ENCODE measurements at places on chromosomes 4 and X. TPM values are rescaled to one million over a fixed set of nuclear protein-coding genes. Genes with fewer than 3 reads are reported as not detected.

CYLC1 gene
- total RNA-seq: not detected

DNA sequence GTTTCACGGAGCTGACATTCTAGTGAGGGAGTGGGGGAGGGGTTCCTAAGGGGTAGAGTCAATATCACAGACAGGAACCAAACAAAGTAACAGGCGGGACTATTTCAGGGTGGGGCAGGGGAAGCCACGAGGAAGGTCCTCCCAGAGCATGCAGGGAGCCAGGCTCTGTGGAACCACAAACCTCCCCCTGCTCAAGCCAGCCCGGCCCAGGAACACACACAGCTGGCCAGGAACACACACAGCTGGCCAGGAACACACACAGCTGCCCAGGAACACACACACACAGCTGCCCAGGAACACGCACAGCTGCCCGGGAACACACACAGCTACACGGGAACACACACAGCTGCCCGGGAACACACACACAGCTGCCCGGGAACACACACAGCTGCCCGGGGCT, 24.8 kb downstream of the EVC2 start:
- DNase-seq: no peak
- no peak overlapping the region for H3K27ac ChIP-seq
- H3K4me1 ChIP-seq: no peaks in the 10 kb centered on the region
- no peaks in the 10 kb centered on the region for H3K36me3 ChIP-seq
- H3K4me3 ChIP-seq: no peak overlapping the region

DNA sequence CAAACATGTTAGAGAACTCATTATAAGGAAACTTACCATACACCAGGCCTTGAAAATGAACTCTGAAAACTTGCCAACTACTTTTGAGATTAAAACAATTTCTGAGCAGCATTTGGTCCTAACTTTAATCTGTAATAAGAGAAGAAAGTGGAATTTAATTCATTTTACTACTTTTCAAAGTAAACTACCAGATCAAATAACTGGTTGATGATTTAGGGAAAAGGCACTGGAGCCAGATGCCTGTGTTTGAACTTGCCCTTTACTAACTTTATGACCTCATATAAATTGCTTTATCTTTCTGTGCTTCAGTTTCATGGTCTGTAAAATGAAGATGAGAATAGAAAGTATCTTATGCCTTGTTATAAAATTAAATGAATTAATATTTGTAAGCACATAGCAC, 159.9 kb upstream of the PCDH18 start:
- H3K4me1 ChIP-seq: no peaks in the 10 kb centered on the region
- no peaks in the 10 kb centered on the region for H3K36me3 ChIP-seq
- no peak overlapping the region for H3K27ac ChIP-seq
- no peak for DNase-seq
- H3K27me3 ChIP-seq: no peaks in the 10 kb centered on the region
- no peak overlapping the region for H3K4me3 ChIP-seq

- H3K27ac ChIP-seq: no peak overlapping the region
- H3K27me3 ChIP-seq: peaks cover 13% of the 10 kb centered on the region
- no peaks in the 10 kb centered on the region for H3K4me1 ChIP-seq
- DNase-seq: peak; percentile 79
Measured at GRCh38 chr4:119314356-119314755, 7.6 kb downstream of the FABP2 start.

- no peak overlapping the region for H3K4me3 ChIP-seq
- no peak overlapping the region for H3K27ac ChIP-seq
- DNase-seq: no peak
- no peaks in the 10 kb centered on the region for H3K4me1 ChIP-seq
- H3K36me3 ChIP-seq: no peaks in the 10 kb centered on the region
- no peaks in the 10 kb centered on the region for H3K27me3 ChIP-seq
Measured at GRCh38 chr4:104205116-104205515, 289.6 kb downstream of the CXXC4 start.

DNA sequence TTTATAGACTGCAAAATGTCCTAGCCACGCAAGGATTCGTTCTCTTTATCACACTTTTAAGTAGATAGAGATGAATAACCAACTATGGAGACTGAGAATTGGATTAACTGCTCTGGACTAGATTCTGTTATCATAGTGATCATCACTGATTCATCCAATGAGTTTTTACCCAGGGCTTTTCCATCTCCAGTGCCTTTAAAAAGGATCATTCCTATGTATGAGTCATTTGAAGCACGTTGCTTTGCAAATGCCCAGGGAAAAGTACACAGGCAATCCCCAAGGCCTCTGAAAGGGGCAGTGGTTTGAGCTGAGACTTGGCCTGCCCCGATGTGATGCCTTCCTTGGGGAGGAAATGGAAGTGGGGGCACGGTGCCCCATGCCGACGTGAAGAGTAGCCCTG, 122.7 kb upstream of the PSAPL1 start:
- H3K27ac ChIP-seq: no peak overlapping the region
- DNase-seq: no peak
- H3K4me3 ChIP-seq: no peak overlapping the region
- no peaks in the 10 kb centered on the region for H3K27me3 ChIP-seq

- H3K4me1 ChIP-seq: no peaks in the 10 kb centered on the region
- H3K36me3 ChIP-seq: no peaks in the 10 kb centered on the region
- H3K4me3 ChIP-seq: no peak overlapping the region
- no peaks in the 10 kb centered on the region for H3K27me3 ChIP-seq
- no peak for DNase-seq
Measured at GRCh38 chr4:156676116-156676851, 295.3 kb downstream of the PDGFC start.

DNA sequence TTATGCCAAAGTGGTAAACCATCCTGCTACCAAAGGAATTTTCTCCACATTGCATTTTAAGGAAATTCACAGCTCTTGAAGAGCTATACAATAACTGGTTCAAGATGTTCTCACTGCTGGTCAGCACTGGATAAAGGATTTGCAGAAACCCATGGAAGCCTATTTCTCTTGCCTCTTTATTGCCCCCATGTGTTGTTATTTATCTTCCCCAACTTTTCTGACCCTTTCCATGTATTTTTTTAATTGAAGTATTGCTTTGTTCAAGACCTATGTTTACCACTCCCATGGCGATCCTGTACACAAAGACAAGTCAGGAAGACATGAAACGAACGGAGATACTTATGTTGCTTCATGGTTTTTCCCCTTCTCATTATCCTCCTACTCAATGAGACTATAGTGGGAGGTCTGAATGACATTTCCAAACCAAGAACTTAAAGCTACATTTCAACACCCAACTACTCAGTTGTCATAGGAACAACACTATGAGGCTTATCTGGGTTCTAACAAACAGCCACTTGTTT, 566.4 kb upstream of the DIPK2B start:
- no peak for DNase-seq
- peaks cover 38% of the 10 kb centered on the region for H3K4me1 ChIP-seq
- H3K4me3 ChIP-seq: peak overlapping the region; percentile 84
- peaks cover 69% of the 10 kb centered on the region for H3K36me3 ChIP-seq

ATP2B3 gene
- not detected for total RNA-seq

DNA sequence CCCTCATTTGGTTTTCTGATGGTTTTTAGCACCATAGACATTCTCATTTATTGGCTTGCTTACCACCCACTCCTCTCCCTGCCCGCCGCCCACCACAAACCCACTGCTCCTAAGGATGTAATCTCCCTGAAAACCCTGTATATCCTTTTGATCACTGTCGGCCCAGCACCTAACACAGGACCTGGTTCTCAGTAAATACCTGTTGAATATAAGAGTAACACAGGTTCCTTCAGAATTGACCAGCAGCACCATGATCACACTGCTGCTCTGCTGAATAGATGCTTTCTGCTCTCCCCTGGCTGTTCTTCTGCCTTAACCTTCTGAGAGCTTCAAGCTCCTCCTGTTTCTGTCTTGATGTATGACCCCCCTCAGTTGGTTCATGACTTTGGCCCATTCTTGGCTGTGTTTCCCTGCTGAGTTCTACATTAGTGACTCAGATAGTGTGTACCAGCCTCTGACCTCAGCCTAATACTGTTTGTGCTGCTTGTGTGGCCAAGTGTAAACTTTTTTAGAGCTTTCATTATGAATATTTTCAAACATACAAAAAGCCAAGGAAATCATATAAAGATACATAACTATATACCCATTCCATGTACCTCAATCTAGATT, 265.3 kb downstream of the FRMPD4 start:
- no peaks in the 10 kb centered on the region for H3K27me3 ChIP-seq
- no peaks in the 10 kb centered on the region for H3K36me3 ChIP-seq
- no peak overlapping the region for H3K4me3 ChIP-seq

ETDB gene
- not detected for total RNA-seq

DNA sequence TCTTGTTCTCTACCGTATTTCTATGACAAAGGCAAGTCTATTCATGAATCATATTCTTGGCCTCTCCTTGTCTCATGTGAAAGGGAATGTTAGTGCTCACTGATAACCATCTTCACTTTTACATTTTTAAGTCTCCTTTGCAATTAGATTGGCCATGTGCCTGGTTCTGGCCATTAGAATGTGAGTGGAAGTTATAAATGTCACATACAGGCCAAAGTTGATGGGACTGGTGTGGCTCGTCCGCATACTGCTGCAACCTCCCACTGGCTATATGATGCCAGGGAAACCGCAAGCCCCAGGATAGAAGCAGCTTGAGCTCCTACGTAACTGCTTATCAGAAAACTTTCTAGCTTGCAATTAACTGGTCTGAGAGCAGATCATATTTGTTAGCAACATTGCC, 86.1 kb downstream of the MAGEC1 start:
- no peak overlapping the region for H3K27ac ChIP-seq
- no peaks in the 10 kb centered on the region for H3K4me1 ChIP-seq
- DNase-seq: no peak
- H3K27me3 ChIP-seq: no peaks in the 10 kb centered on the region
- H3K4me3 ChIP-seq: no peak overlapping the region

TLR10 gene
- total RNA-seq: not detected

GRCh38 chr4:78565971-78566372, 14.4 kb downstream of the ANXA3 start:
- H3K27me3 ChIP-seq: peaks cover 8% of the 10 kb centered on the region
- H3K4me1 ChIP-seq: no peaks in the 10 kb centered on the region
- no peak overlapping the region for H3K4me3 ChIP-seq
- no peak for DNase-seq
- H3K36me3 ChIP-seq: no peaks in the 10 kb centered on the region

GPR50 gene
- total RNA-seq: not detected

- H3K4me3 ChIP-seq: peak overlapping the region; percentile 69
- peak; percentile 65 for DNase-seq
- H3K4me1 ChIP-seq: peaks cover 4% of the 10 kb centered on the region
- no peak overlapping the region for H3K27ac ChIP-seq
Measured at GRCh38 chr4:150079081-150079581, 886 bp downstream of the DCLK2 start.

- H3K4me1 ChIP-seq: peaks cover 24% of the 10 kb centered on the region
- peak overlapping the region; percentile 89 for H3K27ac ChIP-seq
- peaks cover 15% of the 10 kb centered on the region for H3K36me3 ChIP-seq
- no peaks in the 10 kb centered on the region for H3K27me3 ChIP-seq
Measured at GRCh38 chrX:154515090-154515965, 704 bp downstream of the FAM3A start.

CSAG1 gene
- not detected for total RNA-seq

UGT2B17 gene
- total RNA-seq: not detected

DNA sequence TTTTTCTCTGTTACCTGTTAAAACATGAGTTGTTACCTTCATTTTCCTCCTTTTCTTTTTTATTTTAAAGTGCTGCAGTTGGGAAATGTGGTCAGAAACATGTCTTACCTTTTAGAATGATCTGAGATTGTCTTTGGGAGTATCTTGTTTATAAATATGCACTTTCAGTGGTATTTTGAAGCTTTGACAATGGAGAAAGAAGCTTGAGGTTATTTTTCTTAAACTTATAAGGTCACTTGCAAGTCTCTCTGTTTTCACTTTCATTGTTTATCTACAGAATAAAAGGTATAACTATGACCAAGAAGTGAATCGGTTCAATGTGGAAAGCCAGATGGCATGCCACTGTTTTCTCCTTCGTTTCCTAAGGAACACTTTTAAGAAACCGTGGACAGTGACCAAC, 167.5 kb upstream of the SLC7A11 start:
- no peak for DNase-seq
- no peaks in the 10 kb centered on the region for H3K27me3 ChIP-seq
- H3K36me3 ChIP-seq: no peaks in the 10 kb centered on the region

GRCh38 chr4:62051332-62051731, 851.2 kb downstream of the ADGRL3 start:
- H3K27ac ChIP-seq: no peak overlapping the region
- H3K4me1 ChIP-seq: no peaks in the 10 kb centered on the region
- no peak overlapping the region for H3K4me3 ChIP-seq
- no peaks in the 10 kb centered on the region for H3K27me3 ChIP-seq

DNA sequence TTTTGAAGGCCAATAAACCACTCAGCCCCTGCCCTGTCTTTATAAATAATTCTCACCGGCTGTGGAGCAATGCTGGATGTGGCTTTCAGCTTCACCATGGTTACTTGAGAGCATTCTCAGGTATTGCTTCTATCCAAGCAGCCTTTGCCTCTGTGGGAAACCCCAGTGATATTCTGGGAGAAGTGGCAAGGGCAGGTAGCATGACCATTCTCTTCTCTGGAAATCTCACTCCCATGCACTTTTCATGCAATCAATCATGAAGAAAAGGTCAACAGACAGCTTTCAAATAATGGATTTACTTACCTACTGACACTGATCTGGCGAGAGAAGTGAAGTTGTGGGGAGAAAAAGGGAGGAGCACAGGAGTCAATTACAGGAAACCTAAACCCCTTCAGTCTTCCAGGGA, 49.5 kb downstream of the UNC5C start:
- no peaks in the 10 kb centered on the region for H3K36me3 ChIP-seq
- H3K27me3 ChIP-seq: peaks cover 1% of the 10 kb centered on the region
- no peak for DNase-seq
- no peaks in the 10 kb centered on the region for H3K4me1 ChIP-seq
- H3K4me3 ChIP-seq: no peak overlapping the region

- H3K36me3 ChIP-seq: no peaks in the 10 kb centered on the region
- H3K4me1 ChIP-seq: no peaks in the 10 kb centered on the region
Measured at GRCh38 chr4:21139327-21139726, 439.1 kb downstream of the PACRGL start.

ENPP6 gene
- 1.2 TPM for total RNA-seq

SCRG1 gene
- total RNA-seq: not detected

UGT8 gene
- total RNA-seq: not detected

CLIC2 gene
- 0.17 TPM for total RNA-seq

GRCh38 chr4:153419673-153420278, 46.4 kb upstream of the TMEM131L start:
- no peak for DNase-seq
- peaks cover 2% of the 10 kb centered on the region for H3K36me3 ChIP-seq
- peaks cover 19% of the 10 kb centered on the region for H3K4me1 ChIP-seq
- H3K27ac ChIP-seq: no peak overlapping the region
- no peak overlapping the region for H3K4me3 ChIP-seq

ZNF157 gene
- total RNA-seq: 0.40 TPM

LINC00632 gene
- total RNA-seq: 5.8 TPM

GRCh38 chr4:87781569-87781968, 17.8 kb upstream of the IBSP start:
- H3K4me1 ChIP-seq: no peaks in the 10 kb centered on the region
- H3K27me3 ChIP-seq: peaks cover 2% of the 10 kb centered on the region
- DNase-seq: no peak
- no peak overlapping the region for H3K4me3 ChIP-seq
- no peak overlapping the region for H3K27ac ChIP-seq

ASB9 gene
- 0.33 TPM for total RNA-seq

TLR2 gene
- 0.47 TPM for total RNA-seq
